ENCODE measurements at places on chromosomes 3 and 15. TPM values are rescaled to one million over a fixed set of nuclear protein-coding genes. Genes with fewer than 3 reads are reported as not detected.

Gene ZNF620
- 5.4 TPM for total RNA-seq

Gene PLSCR5
- not detected for total RNA-seq

Gene SLC22A13
- 0.68 TPM for total RNA-seq

Gene SLC24A5
- not detected for total RNA-seq

Gene CHRNB4
- 0.57 TPM for total RNA-seq

Gene SNX4
- total RNA-seq = 31.0 TPM

Gene SAMMSON
- total RNA-seq = not detected

Gene CYP1A1
- not detected for total RNA-seq

Gene GPR27
- total RNA-seq = 16.3 TPM

Gene THSD4
- total RNA-seq = 57.9 TPM

Gene FOXB1
- total RNA-seq = not detected

Gene ADGRG7
- 0.78 TPM for total RNA-seq

Gene KBTBD13
- total RNA-seq = 0.18 TPM

Gene SUCLG2
- total RNA-seq = 70.8 TPM

Gene GRAMD1C
- total RNA-seq = 11.1 TPM

Gene SNX1
- 162 TPM for total RNA-seq

Gene TKT
- 194 TPM for total RNA-seq

Gene GATM
- 47.6 TPM for total RNA-seq

Gene LRRC31
- 0.78 TPM for total RNA-seq

Gene CIP2A
- total RNA-seq = 7.1 TPM

Gene HEXA
- total RNA-seq = 107 TPM

Gene GP5
- total RNA-seq = 0.21 TPM

Gene EXD1
- not detected for total RNA-seq

Gene CCDC39
- total RNA-seq = not detected
